Pancreas (tissue), 10 donors: ENCODE measurements at places on chromosomes 7 and 10.

DNA sequence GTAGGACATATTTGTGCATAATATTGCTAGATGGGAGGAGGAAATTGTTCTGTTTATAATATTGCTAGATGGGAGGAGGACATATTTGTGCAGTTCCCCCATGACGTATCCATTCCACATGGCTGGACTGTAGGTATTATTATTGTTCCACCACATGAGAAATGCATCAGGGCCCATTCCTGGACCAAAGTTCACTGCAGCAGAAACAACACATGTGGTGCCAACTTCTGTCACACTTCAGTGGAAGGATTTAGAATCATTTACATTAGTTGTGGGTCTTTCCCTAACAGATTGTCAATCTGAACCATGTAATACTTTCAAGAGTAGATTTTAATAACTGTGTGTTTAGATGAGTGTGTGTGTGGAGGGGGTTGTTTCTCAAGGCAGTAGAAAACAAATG lies 32.7 kb upstream of the MACC1 start:
- no peak for DNase-seq

GRCh38 chr7:25496476-25497368 lies 268.4 kb upstream of the NPVF start:
- DNase-seq, result no peak

DNA sequence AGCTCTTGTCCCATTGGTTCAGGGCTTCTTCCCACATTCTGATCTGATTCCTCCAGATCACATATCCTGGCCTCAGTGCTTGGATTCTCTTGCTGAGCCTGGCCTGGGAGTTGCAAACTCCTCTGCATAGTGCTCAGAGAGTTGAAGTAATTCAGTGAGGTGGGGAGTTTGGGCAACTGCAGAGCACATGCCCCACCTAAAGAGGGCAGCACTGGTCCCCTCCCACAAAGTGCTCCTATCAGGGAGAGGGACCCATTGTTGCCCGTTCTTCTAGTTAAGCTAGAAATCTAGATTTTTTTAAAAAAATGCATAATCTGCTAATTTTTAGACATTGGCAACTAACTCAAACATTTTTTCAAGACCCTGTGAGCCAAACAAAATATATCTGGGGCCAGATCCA lies 45.1 kb downstream of the CHN2 start:
- no peak for DNase-seq

- DNase-seq, result no peak
These were observed 53.4 kb upstream of the CAMK2B start for GRCh38 chr7:44378744-44379143.
